ENCODE measurements at places on chromosomes 2 and 18.

DNA sequence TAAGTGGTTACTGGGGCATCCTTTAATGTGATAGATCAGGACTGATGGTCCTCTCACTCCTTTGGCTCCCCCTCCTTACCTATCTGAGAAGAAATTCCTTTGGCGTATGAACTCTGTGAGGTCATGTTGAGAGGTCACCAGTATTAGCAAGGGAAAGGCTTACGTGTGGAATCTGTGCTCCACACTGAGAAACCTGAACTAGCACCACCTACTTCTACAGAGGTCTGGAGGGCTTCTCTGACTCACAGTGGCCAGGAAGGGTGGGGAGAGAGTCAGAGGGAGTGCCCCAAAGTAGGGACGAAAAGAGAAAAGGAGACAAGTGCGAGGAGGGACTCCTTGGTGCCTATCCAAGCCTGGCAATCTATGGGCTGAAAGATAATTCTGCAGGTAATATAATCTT lies 348.6 kb downstream of the TNS1 start:
- no peak for DNase-seq

DNA sequence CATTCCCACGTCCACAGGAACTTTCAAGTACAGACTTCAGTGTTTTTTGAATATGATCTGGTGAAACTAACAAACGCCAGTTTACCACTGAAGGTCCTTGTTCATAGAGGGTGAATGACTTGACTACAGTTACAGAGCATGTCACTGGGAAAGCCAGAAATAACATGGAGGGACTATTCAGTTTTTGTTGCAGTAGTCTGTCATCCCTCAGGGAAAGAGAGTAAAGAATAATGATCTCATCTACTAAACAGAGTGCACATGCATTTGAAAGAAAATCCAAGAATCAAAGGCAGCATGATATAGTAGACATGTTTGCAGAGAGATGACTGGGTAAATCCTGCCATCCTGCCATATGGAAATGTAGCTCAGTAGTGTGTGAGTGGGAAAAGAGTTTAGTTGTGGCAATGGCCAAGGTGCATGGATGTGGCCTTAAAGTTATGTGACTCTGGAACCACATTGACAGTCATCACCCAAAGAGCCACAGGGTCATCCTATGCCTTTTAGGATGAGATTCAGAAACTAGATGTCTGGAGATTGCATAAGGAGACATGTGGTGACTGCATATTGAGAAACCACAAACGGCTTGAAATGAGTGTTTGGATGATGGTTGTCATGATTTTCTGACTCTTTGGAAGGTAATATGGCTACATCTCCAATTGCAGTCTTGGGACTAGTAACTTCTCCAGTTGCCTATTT lies 125.3 kb upstream of the ZEB2 start:
- DNase-seq: no peak

- no peak for DNase-seq
Measured at GRCh38 chr2:52632543-52632942, 1135.1 kb upstream of the CHAC2 start.

DNA sequence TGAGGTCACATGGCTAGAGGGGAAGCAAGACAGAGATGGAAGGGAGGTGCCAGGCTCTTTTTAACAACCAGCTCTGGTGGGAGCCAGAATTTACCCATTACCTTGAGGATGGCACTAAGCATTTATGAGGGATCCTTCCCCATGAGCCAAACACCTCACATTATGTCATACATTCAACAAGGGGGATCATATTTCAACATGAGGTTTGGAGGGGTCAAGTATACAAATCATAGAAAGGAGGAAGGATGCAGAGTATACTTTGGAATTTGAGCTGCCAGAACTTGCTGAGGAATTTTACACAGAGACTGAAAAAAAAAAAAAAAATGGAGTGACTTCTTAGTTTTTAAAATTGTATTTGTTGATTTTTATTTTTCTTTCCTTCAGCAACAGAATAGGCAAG lies 891.4 kb downstream of the CCDC85A start:
- DNase-seq: no peak

- DNase-seq: no peak
Measured at GRCh38 chr2:157420771-157421323, 23.0 kb downstream of the CYTIP start.

GRCh38 chr18:54926593-54927325 lies 32.5 kb downstream of the CCDC68 start:
- no peak for DNase-seq

DNA sequence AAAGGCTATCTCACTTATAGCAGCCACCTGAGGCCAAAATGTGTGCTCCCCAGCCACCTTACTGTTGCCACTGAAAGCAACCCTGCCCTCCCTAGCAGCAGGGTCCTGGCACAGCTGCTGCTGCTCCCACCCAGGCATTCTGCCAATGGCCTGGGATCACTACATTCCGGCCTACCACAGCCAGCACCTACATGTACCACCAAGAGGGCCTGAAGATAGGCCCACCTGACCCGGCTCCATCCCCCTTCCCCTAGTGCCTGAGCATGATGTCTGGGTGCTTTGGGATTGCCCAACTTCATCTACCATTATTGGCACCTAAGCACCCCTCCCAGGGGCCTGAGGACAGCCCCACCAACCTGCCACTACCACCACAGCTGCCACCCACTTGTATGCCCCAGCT lies 34.6 kb upstream of the PAX3 start:
- DNase-seq: no peak

DNA sequence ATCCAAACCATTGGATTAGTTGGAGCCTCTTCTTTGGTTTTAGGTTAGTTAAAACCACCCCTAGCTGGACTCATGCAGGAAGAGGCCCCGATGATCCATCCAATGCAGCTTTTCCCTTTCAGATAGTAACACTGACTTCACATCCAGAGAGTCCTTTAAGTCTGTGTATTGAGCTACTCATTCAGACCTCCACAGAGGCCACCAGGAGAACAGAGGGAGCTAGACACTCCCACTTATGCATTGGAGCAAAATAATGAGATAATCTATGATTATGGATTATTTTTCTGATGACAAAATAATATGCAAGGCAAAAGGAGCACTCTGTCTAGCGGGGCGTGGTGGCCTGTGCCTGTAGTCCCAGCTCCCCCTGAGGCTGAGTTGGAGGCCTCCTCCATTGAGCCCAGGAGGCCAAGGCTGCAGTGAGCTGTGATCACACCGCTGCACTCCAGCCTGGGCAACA lies 1.6 kb upstream of the ROCK2 start:
- no peak for DNase-seq

- DNase-seq: peak; percentile 20
Measured at GRCh38 chr2:224982910-224983711, 59.2 kb downstream of the DOCK10 start.

- no peak for DNase-seq
Measured at GRCh38 chr2:163778045-163778781, 42.4 kb upstream of the FIGN start.

DNA sequence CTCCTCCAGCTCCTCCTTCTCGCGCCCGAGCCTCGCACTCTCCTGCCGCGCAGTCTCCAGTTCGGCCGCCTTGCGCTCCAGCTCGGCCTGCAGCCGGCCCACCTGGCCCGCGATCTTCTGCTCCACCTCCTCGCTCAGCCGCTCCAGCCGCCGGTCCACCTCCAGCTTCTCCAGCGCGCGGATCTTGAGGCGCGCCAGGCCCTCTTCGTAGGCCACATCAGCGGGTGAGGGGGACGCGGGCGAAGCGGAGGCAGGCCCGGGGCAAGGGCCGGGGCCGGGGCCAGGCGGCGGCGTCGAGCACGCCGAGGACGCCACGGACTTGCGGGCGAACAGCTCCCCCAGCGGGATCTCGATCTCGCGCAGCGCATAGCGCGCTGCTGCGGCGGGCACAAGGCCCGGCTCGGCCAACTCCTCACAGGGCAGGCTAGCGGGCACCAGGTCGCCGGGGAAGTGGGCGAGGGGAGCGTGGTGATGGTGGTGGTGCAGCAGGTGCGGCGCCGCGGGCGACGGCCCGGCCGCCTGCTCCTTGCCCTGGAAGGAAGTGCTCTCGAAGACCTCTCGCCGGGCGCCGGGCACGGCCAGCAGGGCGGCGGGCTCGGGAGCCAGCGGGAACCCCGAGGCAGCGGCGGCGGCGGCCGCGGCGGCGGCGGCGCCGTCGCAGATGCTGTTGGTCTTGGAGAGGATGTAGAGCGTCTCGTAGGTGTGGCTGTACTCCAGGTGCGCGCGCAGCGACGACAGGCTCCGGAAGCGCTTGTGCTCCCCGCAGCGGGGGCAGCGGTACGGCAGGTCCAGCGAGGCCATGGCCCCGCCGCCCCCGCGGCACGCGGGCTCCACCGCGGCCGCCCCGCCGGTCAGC lies 15.2 kb downstream of the FBXO41 start:
- peak; percentile 38 for DNase-seq

GRCh38 chr18:48571639-48572384 lies 33.0 kb downstream of the CTIF start:
- DNase-seq: no peak

- no peak for DNase-seq
Measured at GRCh38 chr18:70288851-70289328, at the start of gene SOCS6. TSS of gene SOCS6 (plus strand) at chr18:70289045. CDS start at chr18:70324669, 35,624 bp downstream.

- DNase-seq: no peak
Measured at GRCh38 chr2:143870696-143871095, 649.2 kb downstream of the ZEB2 start.

DNA sequence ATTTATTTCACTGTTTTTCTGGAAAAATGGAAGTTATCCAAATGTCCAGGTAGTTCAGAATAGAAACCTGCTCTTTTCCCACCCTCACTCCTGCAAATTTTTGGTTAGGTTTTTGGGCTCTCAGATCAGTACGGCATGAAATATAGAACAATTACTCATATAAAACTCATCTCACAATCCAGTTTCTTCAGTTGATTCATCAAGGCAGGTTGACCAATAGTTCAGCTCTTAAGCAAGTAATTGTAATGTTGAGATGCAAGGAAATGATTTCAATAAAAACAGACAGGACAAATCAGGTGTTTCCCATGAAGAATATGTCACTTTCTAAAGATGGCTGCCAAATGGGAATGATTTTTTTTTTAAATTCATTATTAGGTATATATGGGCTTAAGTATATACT lies 2.0 kb downstream of the RAB27B start:
- no peak for DNase-seq

DNA sequence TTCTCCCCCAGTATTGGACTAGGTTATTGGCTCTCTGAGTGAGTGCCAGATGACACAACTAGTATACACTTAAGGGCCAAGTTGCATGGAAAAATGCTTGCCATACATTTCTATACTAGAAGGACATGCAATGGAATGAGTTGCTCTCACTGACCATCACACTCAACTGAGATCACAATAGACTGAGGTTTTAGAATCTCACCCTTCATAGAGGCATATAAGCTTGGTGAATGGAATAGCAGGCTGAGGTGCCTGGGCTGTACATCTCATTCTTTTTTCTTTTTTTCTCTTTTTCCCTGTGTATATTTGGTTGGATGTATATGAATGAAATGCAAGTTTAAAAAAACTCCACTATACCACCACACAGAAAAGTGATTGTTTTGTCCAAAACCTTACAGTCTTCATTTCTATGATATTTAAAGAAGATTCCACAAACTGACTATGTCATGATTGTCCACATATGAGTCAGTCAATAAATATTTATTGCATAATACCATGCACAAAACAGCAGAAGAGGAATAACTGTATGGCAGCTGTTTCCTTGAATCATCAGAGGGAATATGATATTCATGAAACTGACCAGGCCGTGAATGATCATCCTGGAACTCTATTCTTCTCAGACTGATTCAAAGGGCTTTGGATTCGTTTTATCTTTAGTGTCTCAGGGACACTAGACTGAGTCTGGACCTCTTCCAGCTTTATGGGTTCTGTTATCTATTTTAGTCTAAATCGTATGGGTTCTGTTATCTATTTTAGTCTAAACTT lies 122.6 kb upstream of the STK17B start:
- DNase-seq: no peak

DNA sequence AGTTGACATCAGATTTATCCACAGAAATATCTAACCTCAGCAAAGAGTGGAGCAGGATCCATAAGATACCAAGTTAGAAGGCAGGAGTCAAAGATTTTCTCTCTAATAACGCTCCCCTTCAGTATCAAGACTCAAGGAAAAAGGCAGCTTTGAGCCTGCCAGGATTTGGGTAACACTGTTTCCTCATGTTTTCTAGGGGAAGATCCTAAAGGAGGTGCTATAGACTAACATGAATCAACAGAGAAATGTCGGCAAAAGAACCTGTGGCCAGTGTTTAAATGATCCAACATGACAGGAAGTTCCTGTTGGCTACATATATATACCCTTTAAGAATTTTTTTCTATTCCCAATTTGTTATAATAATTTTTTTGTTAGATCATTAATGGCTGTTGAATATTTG lies 402.3 kb downstream of the TGIF1 start:
- DNase-seq: no peak

DNA sequence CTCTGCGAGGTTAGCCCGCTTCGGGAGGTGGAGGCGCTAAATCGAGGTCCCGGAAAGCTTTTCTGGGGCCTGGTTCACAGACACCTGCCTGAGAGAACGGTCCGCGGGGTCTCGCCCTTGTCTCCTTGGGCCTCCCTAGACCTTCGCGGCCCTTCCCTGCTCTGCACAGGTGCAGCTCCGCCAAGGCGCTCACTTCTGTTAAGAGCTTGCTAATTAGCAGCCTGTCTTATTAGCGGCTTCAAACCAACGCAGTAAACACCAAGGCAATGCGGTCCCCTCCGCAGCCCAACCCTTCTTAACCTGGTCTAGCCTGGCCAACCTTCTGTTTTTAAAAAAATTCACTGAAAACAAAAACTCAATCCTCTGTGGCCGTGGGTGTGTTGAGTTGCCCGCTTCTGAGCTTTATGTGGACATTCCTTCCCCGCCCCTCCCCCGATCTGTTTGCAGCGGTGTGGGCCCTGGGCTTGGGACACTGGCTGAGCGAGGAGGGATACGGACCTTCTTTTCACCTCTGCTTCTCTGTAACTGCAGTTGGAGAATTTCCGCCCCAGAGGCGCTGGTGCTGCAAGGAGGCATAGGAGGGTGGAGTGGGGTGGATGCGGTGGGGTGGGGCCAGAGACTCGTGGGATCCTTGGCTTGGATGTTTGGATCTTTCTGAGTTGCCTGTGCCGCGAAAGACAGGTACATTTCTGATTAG lies 3.4 kb upstream of the HOXD4 start:
- no peak for DNase-seq

DNA sequence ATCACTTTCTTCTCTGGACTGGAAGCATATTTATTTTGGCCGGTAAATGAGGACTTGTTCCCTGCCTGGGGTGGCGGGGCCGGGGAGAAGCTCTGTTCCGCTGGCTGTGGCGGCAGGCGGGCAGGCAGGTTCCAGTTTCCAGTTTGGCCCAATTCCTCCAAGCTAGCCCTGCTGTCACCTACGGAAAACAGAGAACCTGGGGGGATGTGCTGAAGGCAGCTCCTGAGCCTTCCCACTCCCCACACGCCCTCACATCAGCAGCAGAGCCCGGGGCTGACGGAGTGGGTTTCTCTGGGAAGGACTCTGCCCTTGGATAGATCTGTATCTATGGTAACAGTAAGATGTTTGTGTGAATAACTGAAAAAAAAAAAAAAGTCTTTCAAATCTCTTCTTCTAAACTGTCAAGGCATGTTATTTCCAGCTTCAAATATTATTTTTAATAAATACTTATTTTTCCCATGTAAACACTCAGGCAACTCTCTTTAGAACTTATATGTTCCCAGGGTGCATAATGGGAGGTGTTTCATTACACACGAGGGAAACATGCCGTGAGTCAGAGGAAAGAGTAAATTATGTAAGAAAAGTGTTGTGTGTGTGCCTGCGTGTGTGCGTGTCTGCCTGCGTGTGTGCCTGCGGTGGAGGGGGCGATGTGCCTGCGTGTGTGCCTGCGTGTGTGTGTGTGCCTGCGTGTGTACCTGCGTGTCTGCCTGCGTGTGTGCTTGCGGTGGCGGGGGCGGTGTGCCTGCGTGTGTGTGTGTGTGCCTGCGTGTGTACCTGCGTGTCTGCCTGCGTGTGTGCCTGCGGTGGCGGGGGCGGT lies 116.1 kb upstream of the ZNF516 start:
- no peak for DNase-seq

- DNase-seq: no peak
Measured at GRCh38 chr2:69248232-69248631, 138.8 kb downstream of the GFPT1 start.

- no peak for DNase-seq
Measured at GRCh38 chr2:165198181-165198580, 5.7 kb downstream of the SCN3A start.

All from stimulated activated CD8-positive, alpha-beta memory T cell treated with anti-CD3 and anti-CD28 coated beads, Interleukin-7, amount 100 ng/mL, for 1 hour (primary cell).